Erythroblast (primary cell): ENCODE measurements at places on chromosomes 1 and 21.

DNA sequence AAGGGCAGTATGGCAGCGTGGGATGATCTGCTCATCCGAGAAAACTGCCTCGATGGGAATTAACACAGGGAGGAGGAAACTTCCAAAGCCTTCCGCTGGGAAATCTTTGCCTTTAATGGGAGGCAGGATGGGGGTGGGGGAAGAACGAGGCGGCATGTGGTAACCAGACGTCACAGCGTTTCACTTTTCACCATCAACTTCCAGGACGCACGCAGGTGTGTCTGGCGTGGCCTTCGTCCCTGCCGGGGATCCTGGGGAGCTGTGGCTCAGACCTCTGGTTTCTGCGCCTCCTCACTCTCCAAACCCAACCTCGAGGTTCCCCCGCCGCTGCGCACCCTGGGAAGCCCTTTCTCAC, 282 bp downstream of the RSPH1 start:
- no peak for DNase-seq

- no peak for DNase-seq
Observed at GRCh38 chr1:242605521-242605920, 81.0 kb upstream of the PLD5 start.

- DNase-seq, result no peak
Observed at GRCh38 chr1:7592120-7592798, 178.8 kb upstream of the VAMP3 start.

DNA sequence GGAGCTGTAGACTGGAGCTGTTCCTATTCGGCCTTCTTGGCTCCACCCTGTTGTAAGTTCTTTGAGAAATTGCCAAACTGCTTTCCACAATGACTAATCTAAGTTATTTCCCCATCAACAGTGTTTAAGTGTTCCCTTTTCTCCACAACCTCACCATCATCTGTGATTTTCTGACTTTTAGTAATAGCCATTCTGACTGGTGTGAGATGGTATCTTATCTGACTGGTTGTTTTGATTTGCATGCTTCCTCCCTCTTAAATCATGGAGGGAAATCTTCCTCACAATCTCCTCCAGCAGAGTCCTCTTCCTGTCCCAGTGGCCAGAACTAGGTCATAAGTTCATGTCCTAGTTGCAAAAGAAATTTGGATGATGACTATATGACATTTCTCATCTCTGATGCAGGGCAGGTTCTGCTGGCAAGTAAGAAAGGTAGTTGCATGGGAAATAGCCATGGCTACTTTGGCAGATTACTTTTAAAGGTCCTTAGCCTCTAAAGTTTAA, 294.0 kb downstream of the LRRC40 start:
- no peak for DNase-seq

GRCh38 chr1:151478140-151478812, 19.0 kb upstream of the POGZ start:
- DNase-seq, result no peak

DNA sequence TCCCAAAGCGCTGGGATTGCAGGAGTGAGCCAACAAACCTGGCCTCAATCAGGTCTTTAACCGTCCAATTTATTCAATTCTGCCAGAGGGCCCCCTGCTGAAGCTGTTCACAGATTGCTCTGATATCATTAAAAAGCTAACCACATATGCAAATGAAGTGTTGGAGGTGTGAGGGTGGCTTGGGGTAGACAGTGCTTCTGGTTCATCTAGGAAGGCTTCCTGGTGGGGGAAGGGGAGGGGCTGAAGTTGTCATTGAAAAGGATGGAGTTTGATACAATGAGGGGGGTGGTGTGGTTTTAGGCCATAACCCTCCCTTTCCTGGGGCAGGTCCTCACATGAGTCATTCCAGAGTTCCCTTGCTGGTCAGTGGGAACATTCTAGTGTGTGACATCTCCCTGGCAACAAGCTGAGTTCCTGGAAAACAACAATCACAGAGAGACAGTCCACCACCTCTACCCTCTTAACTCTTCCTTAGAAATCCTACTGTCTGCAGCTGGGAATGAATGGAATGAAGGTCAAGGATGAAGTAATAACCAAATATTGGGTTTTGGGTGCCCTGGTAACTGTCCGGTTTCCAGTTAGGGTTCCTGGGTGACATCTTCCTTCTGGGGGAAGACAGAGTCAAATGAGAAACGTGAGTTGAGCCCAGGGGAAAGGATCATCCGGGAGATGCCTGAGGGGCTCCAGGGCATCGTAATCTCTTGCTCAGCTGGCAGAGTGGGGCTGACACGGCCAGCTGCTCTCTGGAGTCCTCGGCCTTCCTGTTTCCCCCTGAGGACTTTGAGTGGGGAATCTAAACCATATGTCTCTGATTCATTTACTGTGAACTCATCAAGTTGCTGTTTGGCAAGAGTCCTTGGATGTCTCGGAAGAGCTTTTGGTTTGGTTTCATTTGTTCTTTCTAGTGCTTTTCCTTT, 32.2 kb downstream of the BATF3 start:
- no peak for DNase-seq

GRCh38 chr1:200053091-200053490, 25.6 kb downstream of the NR5A2 start:
- DNase-seq, result no peak

GRCh38 chr1:47875036-47875435, 122.1 kb downstream of the TRABD2B start:
- DNase-seq, result no peak

GRCh38 chr1:173866413-173867115, 1.2 kb downstream of the GAS5 start:
- DNase-seq, result peak; percentile 27

GRCh38 chr21:42251654-42252324, 32.8 kb downstream of the ABCG1 start:
- no peak for DNase-seq

GRCh38 chr1:143720087-143721023, 251.4 kb downstream of the FAM72C start:
- DNase-seq, result peak; percentile 5

GRCh38 chr1:34831721-34832246, 27.8 kb downstream of the SMIM12 start:
- DNase-seq, result no peak
